Activated CD4-positive, alpha-beta T cell treated with anti-CD3 and anti-CD28 coated beads, Interleukin-2, amount 50 U/mL, for 1 hour (primary cell): ENCODE measurements at places on chromosomes 3 and 15.

DNA sequence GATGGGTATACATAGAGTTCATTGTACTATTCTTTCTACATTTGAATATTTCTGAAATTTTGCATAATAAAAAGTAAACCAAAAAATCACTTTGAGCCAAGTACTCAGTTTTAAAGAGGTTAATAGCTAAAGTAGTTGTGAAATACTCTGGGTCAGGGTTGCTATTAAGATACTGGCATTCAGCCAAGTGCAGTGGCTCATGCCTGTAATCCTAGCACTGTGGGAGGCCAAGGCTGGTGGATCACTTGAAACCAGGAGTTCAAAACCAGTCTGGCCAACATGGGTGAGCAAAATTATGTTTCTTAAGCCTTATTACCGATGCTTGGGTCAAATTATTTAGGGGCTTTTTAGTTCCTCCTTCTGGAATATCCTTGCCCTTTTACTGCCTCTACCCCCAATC is 122.0 kb upstream of the MELTF start:
- no peak for DNase-seq

- DNase-seq, result no peak
Observed at GRCh38 chr3:117743993-117744392, 1034.4 kb downstream of the TUSC7 start.

DNA sequence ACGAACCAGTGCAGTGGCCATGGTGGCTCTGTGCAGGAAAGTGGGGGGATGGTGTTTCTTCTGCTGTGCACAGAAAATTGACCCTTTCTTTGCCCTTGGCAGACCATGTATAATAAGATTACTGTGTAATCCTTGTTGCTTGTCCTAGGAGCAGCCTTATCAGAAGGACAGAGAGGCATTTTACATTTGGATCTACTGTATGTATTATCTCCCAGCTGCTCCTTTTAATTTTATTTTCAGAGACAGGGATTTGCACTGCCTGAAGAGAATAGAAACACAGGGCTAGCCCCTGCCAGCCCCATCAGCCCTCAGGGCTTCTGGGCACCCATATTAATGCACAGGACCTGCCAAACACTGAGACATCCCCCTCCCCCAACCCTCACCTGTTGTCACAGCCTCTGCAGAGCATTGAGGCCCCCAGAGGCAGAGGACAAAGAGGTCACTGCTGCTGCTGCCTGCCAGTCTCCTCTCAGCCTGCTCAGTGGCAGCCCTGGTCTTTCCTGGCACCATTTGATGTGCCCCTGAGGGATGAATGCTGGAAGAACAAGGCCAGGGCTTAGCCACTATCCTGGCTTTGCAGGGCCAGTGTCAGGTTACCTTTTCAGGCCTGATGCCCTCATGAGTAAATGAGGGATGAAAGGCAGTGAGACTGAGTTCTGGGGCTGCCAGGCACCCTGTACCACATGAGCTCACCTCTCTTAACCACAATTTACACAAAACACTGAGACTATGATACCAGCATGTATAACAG is 533.4 kb downstream of the NTRK3 start:
- DNase-seq, result no peak

- DNase-seq, result no peak
Observed at GRCh38 chr15:36506733-36507356, 72.6 kb upstream of the CDIN1 start.

- DNase-seq, result no peak
Observed at GRCh38 chr3:29426302-29427226, 145.7 kb downstream of the RBMS3 start.

GRCh38 chr3:68007621-68008226 is 353.3 kb upstream of the SUCLG2 start:
- peak; percentile 21 for DNase-seq

- DNase-seq, result no peak
Observed at GRCh38 chr3:101829437-101829830, 19.9 kb upstream of the NFKBIZ start.

GRCh38 chr3:18246336-18247060 is 178.6 kb downstream of the SATB1 start:
- DNase-seq, result no peak

- no peak for DNase-seq
Observed at GRCh38 chr3:12585970-12586369, 29.1 kb downstream of the MKRN2 start.
